ENCODE measurements at places on chromosomes 2 and 18.

DNA sequence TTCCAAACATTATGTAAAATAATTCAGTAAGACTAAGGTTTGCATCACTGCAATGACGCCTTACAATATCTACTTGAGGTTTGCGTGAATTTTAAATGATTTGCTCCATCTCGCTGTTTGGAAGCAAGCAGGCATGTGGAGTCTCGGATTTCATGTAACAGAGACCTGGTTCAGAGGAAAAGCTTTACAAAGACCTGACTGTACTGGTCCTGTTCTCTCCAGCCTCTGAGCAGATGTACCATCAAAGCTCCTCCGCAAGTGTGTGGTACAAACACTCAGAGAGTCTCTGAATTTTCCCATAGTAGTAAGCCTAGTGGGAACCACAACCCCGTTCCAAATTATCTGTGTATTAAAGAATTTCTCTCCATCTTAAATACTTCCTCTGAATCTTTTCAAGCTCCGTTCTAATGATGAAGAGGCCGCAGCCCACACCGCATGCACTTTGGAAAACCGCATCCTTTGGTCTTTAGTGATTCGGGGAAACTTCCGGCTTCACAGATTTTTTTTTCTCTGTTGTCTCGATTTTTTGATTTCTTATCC is 728.1 kb upstream of the SOX11 start:
- no peak for DNase-seq

GRCh38 chr2:217223222-217223930 is 363.5 kb upstream of the TNP1 start:
- peak; percentile 4 for DNase-seq

DNA sequence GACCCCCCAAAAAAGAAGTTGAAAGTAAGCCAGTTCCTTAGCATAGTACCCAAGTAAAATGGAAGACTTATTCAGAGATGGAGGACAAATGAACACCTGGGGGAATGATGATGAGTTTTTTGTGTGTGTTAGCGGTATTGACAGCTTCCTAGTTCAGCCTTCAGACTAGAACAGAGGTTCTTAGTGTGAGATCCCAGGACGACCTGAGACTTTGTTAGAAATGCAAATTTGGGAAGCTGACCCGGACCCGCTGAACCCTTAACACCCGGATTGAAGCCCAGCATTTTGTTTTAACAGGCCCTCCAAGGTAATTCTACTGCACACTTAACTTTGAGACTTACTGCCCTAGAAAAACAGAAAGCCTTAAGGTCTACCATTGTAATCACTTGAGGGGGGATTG is 20.3 kb downstream of the SPOPL start:
- no peak for DNase-seq

DNA sequence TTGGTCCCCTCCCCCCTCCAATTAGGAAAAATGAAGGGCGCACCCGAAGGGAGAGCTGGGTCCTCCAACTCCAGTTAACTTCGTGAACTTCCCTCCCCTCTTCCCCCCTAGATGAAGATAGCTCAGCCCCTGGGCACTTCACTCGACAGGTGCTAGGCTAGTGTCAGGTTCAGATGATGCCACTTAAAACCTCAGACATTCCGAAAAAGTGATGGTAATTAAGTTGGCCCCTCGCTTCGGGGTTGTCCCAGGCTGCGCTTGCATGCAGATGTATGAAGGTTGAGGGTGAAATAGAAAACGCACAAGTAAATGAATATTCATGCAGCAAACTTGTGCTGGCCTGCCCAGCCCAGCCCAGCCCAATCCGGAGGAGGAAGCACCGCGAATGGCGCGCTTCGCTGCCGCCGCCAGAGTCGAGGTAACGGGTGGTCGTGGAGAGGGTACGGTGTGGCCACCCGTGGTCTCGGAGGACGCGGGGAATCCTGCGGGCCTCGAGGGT is 3.0 kb upstream of the GBX2 start:
- no peak for DNase-seq

DNA sequence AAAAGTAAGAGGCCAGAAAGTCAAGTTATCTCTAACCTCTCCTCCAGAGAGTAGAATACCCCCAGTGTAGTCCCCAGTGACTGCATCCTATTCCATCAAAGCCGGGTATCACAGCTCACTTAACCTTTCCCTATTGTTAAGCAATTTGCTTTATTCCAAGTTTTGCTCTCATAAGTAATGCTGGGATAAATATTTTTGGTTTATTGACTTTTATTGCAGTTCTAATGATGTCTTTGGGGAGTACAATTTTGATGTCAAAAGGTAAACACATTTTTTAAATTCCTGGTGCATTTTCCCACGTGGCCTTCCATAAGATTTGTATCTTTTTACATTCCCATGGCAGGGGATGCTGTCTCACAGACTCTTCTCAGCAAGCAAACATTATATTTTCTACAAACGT is 43.3 kb downstream of the CMPK2 start:
- DNase-seq, result no peak

DNA sequence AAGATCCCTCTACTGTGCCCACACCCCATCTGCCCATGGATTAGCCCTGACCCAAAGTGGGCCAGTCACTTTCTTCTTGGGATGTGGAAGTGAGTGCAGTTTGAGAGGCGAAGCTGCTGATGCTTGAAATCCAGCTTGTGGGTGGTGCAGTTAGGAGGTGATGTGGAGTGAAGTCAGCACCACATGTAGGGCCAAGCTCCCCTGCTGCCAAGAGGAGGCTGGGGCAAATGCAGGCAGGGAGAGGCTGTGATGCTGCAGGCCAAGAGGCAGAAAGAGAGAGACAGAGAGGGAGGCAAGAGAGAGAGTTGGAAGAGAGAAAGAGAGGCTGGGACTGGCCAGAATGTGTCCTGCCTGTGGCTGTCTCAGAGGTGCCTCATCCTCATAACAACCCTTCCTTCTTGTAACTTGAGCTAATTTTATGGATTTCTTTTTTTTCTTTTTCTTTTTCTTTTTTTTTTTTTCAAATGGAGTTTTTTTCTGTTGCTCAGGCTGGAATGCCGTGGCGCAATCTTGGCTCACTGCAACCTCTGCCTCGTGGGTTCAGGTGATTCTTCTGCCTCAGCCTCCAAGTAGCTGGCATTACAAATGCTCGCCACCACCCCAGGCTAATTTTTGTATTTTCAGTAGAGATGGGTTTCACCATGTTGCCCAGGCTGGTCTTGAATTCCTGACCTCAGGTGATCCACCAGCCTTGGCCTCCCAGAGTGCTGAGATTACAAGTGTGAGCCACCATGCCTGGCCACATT is 35.3 kb upstream of the CAB39 start:
- DNase-seq, result no peak
